Activated naive CD8-positive, alpha-beta T cell treated with anti-CD3 and anti-CD28 coated beads for 36 hours (primary cell): ENCODE measurements at places on chromosomes 16 and 17. TPM values are rescaled to one million over a fixed set of nuclear protein-coding genes. Genes with fewer than 3 reads are reported as not detected.

- H3K27me3 ChIP-seq: no peaks in the 10 kb centered on the region
- peak overlapping the region; percentile 96 for H3K4me3 ChIP-seq
- H3K4me1 ChIP-seq: peaks cover 65% of the 10 kb centered on the region
- peaks cover 54% of the 10 kb centered on the region for H3K36me3 ChIP-seq
- peak; percentile 74 for DNase-seq
- H3K27ac ChIP-seq: peak overlapping the region; percentile 99
Measured at GRCh38 chr17:45223539-45224528, 2.1 kb downstream of the FMNL1 start.

GRCh38 chr16:55021595-55022475 is 91.2 kb downstream of the IRX5 start:
- DNase-seq: no peak
- peaks cover 2% of the 10 kb centered on the region for H3K4me1 ChIP-seq
- no peak overlapping the region for H3K27ac ChIP-seq
- H3K27me3 ChIP-seq: peaks cover 21% of the 10 kb centered on the region
- H3K4me3 ChIP-seq: no peak overlapping the region

- no peak overlapping the region for H3K4me3 ChIP-seq
- DNase-seq: peak; percentile 36
- peaks cover 2% of the 10 kb centered on the region for H3K4me1 ChIP-seq
- no peak overlapping the region for H3K27ac ChIP-seq
- H3K27me3 ChIP-seq: peaks cover 14% of the 10 kb centered on the region
Measured at GRCh38 chr16:48687421-48688038, 77.5 kb upstream of the N4BP1 start.

GRCh38 chr17:31371511-31372097 is 19.9 kb upstream of the RAB11FIP4 start:
- DNase-seq: no peak
- peaks cover 2% of the 10 kb centered on the region for H3K36me3 ChIP-seq
- no peak overlapping the region for H3K4me3 ChIP-seq
- peaks cover 17% of the 10 kb centered on the region for H3K4me1 ChIP-seq
- no peaks in the 10 kb centered on the region for H3K27me3 ChIP-seq

DNA sequence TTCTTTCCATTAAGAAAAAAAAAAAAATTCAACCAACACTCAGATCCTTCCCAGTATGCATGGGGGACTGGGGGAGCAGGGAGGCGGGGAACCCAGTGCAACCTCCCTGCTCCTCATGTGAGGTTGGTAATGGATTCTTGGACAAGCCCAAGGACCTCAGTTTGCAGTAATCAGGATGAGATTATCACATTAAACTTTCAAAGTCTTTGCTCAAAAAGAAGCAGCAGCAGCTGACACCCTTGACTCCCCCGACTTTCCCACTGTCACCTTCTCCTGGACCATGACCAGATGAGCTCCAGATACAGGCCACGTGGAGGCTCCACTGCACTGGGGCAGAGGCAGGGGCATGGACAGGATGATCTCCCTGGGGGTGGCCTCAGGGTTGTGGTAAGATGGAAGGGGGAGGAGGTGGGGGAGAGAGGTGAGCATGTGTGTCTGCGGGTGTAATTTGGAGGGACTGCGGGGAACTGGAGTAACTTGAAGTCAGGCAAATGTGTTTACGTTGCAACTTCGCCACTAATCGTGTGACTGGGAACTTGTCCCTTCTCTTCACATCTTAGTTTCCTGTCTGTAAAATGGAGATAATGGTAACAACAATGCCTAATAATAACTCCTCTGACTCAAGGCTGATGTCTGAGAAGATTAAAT is 19.8 kb downstream of the ZNF385C start:
- H3K4me1 ChIP-seq: no peaks in the 10 kb centered on the region
- H3K27me3 ChIP-seq: peaks cover under 1% of the 10 kb centered on the region
- DNase-seq: no peak
- no peak overlapping the region for H3K4me3 ChIP-seq
- no peak overlapping the region for H3K27ac ChIP-seq

GRCh38 chr16:66478733-66479511 is 51.8 kb downstream of the BEAN1 start:
- DNase-seq: peak; percentile 74
- H3K27ac ChIP-seq: peak overlapping the region; percentile 28
- no peak overlapping the region for H3K4me3 ChIP-seq
- H3K36me3 ChIP-seq: no peaks in the 10 kb centered on the region
- H3K27me3 ChIP-seq: no peaks in the 10 kb centered on the region

DNA sequence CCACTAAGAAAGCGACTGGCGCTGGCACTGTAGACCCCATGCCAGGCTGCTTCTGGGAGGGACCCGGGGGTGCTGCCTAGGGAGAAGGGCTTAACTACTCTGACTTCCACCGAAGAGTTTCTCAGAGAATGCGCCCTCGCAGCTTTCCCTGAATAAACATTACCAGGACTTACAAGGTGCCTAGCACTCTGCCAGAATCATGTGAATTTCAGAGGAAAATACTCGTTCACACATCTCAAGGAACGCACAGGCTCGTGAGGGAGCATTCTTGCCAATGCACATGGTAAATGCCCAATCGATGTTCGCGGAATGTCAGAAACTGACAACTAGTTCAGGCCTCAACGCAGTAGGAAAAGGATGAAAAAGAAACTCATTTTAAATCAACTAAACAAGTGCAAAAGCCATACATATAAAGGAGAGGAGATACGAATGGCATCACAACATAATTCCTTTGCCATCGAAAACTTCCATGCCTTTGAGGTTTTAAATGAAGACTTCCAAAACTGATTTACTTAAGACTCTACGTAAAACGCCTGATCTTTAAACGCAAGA is 999 bp downstream of the CMC2 start:
- H3K27ac ChIP-seq: peak overlapping the region; percentile 100
- peak overlapping the region; percentile 99 for H3K4me3 ChIP-seq
- H3K4me1 ChIP-seq: peaks cover 46% of the 10 kb centered on the region
- H3K27me3 ChIP-seq: no peaks in the 10 kb centered on the region

GRCh38 chr17:5047446-5047845 is 12.2 kb upstream of the SLC52A1 start:
- no peaks in the 10 kb centered on the region for H3K27me3 ChIP-seq
- H3K36me3 ChIP-seq: no peaks in the 10 kb centered on the region
- peak overlapping the region; percentile 35 for H3K27ac ChIP-seq

- no peaks in the 10 kb centered on the region for H3K36me3 ChIP-seq
- no peaks in the 10 kb centered on the region for H3K4me1 ChIP-seq
- no peak for DNase-seq
- H3K4me3 ChIP-seq: no peak overlapping the region
- no peak overlapping the region for H3K27ac ChIP-seq
- no peaks in the 10 kb centered on the region for H3K27me3 ChIP-seq
Measured at GRCh38 chr16:52799149-52799548, 252.2 kb upstream of the TOX3 start.

The SLFN12 gene
- 6.0 TPM for total RNA-seq
